ENCODE measurements at places on chromosomes 4 and X.

DNA sequence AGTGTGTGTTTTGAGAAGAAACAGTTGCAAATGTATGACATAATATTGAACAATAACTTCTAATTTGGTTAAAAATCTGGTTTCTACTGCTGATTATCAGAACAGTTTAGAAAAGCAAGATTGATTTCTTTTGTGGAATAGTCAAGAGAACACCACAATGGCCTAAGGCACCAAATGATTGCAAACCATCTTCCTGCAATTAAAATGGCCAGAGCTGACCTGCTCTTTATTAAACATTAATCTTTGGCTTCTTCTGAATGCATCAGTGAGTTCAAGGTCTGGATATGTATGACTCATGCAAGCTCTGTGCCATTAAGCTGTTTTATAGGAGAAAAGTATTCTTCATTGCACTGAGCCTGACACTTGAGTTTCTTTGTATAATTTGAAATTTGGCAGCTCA, 107.8 kb upstream of the PDHA2 start:
- peak; percentile 33 for DNase-seq

GRCh38 chr4:55524844-55525571, 21.7 kb downstream of the CLOCK start:
- DNase-seq: no peak

DNA sequence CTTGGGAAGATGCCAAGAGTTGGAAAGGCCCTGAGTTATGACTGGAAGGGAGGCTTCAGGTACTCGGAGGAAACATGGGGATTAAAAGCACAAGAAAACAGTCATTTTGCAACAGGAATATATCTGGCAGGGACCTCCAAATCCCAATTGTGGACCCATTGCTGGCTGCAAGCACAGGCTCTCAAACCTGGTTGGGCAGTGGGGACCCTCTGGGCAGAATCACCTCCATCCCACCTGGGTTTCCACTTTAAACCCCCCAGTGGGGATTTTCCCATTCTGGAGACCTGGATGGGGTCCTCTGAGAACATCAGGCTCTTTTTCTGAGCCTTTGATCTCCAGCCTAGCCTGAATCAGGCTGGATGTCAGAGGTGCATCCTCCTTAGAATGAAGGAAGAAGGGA, 177.8 kb downstream of the ASMT start:
- DNase-seq: no peak

GRCh38 chr4:183291070-183291469, 29.0 kb downstream of the CLDN22 start:
- no peak for DNase-seq

- no peak for DNase-seq
Observed at GRCh38 chr4:8674311-8674885, 81.8 kb downstream of the CPZ start.

DNA sequence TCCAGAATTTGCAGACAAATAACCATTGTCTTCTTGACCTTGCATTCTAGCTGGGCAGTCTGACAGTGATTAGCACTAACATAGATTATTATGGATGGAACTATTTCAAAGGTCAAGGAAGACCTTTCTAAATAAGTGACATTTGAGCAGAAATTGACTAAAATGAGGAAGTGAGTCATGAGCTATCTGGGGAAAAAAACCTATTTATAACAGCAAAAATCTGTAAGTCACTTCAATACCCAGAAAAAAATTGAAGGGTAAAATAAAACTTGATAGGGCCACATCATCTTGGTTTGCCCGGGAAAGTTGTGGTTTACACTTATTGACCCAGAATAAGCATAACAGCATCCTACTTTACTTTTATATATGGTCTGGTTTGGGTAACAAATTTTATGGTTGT, 414.6 kb upstream of the HS3ST1 start:
- no peak for DNase-seq

Measured in LoVo (cell line).